ENCODE measurements at places on chromosomes 6 and 20.

GRCh38 chr6:2158596-2159271 is 86.7 kb downstream of the GMDS start:
- DNase-seq: no peak

GRCh38 chr20:54323227-54323734 is 115.4 kb downstream of the PFDN4 start:
- DNase-seq: no peak

- DNase-seq: no peak
Observed at GRCh38 chr6:157569543-157569942, 188.6 kb downstream of the ZDHHC14 start.

GRCh38 chr20:63128956-63129355 is 87.0 kb downstream of the YTHDF1 start:
- no peak for DNase-seq

DNA sequence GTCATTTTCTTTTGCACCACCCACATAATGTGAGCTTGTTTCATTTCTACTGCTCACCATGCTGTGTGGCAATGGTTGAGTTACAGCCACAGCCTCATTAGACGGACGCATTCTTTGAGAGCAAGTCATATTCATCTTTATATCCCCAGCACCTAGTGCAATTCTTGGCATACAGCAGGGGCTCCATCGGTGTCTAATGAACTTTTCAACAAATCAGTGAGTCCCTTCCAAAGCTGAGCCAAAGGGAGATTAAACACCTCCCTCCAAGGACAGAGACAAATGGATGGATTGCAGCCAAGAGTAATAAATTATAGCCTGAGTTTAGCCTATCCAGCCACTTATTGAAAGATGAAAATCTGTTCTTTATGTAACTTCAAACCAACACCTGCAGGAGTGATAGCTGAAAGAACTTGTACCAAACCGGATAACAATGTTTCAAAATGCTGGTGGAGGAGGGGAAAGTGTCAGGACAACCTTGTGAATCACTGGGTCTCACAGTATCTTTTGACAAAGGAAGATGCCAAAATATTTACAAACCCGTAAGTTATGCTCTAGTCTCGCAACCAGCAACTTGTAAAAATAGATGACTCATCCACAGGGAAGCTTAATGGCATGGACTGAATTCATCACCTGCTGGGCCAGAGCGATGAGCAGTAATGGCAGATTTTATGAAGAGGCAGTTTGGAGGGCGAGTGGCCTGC is 139.0 kb downstream of the PXDC1 start:
- DNase-seq: no peak

DNA sequence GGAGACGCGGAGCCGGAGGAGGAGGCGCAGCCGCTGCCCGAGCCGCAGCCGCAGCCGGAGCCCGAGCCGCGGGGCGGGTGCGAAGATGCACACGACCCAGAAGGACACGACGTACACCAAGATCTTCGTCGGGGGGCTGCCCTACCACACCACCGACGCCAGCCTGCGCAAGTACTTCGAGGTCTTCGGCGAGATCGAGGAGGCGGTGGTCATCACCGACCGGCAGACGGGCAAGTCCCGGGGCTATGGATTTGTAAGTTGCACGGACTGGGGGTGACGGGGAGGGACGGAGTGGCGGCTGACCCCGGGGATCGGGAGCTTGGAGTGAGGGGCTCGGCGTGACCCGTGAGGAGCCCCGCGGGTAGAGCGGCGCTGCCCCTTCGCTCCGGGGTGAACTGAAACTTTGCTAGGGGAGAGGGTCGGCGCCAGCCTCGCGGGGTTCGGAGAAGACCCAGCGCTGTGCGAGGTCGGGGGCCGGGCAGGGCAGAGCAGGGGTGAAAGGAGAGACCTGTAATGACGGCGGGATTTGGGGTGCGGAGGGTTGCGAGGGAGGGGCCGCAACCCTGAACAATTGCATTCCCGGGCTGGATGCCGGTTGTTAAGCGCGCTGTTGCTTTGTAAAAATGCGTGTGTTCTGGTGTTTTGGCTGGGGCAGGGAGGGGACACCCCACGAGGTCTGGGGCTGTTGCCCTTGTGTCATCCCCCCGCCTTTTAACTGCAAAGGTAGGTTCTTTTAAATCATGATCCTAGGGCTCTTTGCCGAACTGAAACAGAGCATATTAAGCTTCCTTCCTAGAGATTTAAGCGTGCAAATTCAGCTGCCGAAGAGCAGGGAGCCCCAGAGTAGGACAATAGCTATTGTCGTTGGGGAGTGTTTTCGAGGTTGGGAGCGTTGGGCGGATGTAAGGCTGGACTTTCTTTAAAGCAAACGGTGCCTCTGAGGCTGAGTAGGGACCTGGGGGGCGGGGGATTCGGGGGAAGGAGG is 628 bp downstream of the RBM24 start:
- DNase-seq: peak; percentile 35

DNA sequence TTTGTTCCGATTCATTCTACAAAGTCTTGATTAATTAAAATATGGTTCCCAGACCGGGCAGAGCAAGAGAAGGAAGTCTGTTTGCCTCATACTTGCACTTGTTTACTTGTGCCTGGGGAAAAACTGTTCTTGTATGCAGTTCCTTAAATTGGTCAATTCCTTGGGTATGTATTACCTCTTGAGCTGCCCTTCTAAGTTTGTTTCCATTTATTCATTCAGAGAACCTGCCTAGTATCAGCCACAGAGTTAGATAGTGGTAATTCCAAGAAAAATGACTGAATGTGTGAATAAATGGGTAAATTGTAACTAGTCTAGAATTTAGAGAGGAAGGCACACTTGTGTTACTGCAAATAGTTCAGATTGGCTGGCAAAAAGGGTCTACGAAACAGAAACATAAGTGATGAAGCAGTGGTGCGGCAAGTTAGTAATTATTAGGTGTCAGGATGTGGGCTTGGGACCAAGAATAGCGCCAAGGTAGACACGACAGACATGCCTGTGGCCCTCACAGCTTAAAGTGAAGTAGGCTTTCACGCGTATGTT is 525 bp upstream of the MAK start:
- no peak for DNase-seq

GRCh38 chr20:23612396-23612795 is 6.7 kb upstream of the CST9 start:
- DNase-seq: no peak

DNA sequence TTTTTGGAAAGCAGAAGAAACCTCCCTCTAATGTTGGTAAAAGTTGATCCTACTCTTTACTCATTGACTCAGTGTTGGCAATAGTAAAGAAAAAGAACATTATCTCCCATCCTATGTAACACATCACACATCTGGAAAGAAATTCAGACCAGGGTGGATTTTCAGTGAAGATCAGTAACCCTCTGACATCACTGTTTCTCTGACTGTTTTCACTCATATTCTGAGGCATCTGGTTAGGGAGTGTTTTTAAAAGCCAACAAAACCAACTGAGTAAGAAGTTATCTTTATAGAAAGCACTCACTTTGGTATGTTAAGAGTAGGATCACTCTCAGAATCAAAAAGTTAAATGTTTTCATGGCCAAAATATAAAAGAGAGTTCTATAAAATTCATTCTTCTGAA is 143.6 kb downstream of the DST start:
- no peak for DNase-seq

- DNase-seq: peak; percentile 91
Observed at GRCh38 chr6:42782689-42783176, 881 bp downstream of the BICRAL start.

GRCh38 chr20:9112541-9113515 is 43.9 kb downstream of the PLCB4 start:
- DNase-seq: no peak

- DNase-seq: peak; percentile 74
Observed at GRCh38 chr20:32626859-32627636, 41.9 kb upstream of the NOL4L start.

- DNase-seq: no peak
Observed at GRCh38 chr20:52012079-52012478, 179.5 kb downstream of the ZFP64 start.

DNA sequence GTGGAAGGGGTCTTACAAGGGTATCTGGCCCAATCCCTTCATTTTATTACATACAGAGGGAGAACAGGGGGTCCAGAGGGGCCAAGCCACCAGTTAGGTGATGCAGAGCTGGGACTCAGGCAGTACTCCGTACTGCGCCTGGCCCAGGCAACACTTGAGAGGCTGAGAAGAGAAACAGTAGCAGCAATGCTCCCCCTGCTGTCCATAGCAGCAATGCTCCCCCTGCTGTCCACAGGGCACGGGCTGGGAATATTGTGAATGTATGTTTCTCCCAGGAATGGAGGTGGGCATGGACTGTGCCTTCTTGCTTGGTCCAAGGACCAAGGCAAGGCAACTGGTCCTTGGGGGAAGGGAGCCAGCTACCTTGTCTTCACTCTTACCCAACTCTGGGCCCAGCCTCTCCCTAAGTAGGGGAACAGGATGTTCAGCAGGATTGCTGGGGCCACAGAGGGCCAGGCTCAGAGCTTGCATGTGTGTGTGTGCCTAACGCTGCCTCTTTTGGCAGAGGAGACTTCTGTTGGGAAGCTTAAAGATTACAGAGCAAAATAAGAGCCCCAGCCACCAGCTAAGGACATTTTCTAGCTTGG is 14.8 kb upstream of the FAM83C start:
- DNase-seq: no peak

DNA sequence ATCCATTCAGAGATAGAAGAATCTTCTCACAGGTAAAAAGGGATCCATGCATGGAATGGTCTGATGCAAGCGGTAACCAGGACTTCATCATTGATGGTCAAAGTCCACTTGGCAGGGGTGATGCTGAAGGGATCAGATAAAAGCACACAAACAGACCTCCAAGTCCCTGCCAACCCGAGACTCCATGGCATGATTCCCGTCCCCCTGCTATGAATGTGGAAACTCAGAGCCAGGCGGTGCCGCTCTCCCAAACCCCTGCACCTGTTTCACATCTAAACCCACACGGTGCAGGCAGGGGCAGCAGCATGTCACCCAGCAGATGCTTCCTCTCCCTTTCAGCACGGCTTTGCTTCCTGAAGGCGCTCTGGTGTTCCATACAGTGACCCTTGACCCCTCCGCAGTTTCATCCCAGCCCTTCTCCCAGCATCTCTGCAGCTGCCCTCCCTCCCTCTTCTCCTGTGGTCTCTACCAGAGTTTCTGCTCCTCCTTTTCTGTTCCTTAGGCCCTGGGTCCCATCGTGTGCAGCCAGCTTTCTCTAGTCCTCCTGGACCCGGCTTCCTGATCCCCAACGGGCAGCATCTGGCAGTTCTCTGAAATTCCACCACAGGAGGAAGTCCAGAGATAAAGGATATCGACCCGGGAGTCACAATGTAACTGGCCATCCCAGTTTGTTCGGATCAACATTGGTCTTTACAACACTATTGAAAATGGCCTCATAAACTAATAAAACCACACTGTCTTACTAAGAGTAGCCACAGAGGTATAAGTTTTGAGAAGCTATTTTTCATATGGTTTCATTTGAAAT is 235.0 kb downstream of the TTLL2 start:
- DNase-seq: peak; percentile 62

GRCh38 chr20:50246367-50247195 is 56.0 kb downstream of the CEBPB start:
- no peak for DNase-seq

GRCh38 chr6:147173140-147173539 is 31.1 kb upstream of the STXBP5 start:
- DNase-seq: no peak

- DNase-seq: no peak
Observed at GRCh38 chr6:96876886-96877545, 20.7 kb downstream of the NDUFAF4 start.

- no peak for DNase-seq
Observed at GRCh38 chr6:5159162-5159561, 74.0 kb downstream of the PPP1R3G start.

DNA sequence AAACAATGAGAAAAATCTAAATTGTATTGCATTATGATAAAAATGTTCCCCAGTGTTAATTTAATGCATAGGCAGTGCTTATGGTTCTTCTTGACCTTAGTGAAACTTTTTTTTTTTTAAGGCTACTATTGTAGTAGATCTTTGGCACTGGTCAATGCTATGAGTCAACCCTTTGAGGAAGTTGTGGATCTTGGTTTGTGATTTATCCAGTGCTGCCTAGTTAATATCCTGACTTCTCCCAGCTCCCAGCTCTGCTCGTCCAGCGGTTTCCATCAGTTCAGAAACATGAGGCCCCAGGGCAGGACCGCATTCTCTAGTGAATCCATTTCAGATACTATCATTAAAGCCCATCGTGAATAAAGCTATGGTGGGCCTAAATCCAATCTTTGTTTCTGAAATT is 364.5 kb upstream of the JARID2 start:
- DNase-seq: no peak

DNA sequence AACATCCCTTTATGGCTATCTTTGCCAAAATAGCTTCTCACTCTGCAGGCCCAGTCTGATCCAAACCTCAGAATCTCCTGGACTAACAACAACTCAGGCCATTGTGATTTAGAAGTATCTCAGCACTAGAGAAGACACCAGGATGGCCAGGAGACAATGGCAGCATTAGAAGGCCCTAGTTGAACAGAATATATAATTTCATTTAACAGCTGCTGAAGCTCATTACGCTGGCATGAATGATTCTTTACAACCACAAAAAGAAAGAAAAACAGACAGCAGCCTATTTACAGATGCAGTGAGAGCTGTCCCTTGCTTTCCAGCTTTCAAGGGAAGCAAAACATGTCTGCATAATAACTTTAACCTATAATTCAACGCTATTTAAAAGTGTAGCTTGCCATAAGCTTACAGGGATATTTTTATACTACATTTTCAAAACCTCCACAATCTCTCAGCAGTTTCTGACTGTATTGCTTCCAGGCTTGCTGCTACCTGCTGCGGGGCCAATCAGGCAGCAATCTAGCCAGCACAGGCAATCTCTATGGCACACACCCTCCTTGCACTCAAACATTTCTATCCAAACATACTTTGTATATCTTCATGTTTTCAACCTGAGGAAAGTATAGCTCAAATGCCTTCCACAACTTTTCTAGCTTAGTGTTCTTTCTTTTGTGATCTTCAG is 107.3 kb downstream of the OGFRL1 start:
- DNase-seq: no peak

- peak; percentile 62 for DNase-seq
Observed at GRCh38 chr6:15897063-15897876, 231.6 kb upstream of the MYLIP start.

- no peak for DNase-seq
Observed at GRCh38 chr6:143513410-143513809, 1.9 kb upstream of the FUCA2 start.

GRCh38 chr6:71531841-71532240 is 243.2 kb downstream of the OGFRL1 start:
- DNase-seq: no peak

DNA sequence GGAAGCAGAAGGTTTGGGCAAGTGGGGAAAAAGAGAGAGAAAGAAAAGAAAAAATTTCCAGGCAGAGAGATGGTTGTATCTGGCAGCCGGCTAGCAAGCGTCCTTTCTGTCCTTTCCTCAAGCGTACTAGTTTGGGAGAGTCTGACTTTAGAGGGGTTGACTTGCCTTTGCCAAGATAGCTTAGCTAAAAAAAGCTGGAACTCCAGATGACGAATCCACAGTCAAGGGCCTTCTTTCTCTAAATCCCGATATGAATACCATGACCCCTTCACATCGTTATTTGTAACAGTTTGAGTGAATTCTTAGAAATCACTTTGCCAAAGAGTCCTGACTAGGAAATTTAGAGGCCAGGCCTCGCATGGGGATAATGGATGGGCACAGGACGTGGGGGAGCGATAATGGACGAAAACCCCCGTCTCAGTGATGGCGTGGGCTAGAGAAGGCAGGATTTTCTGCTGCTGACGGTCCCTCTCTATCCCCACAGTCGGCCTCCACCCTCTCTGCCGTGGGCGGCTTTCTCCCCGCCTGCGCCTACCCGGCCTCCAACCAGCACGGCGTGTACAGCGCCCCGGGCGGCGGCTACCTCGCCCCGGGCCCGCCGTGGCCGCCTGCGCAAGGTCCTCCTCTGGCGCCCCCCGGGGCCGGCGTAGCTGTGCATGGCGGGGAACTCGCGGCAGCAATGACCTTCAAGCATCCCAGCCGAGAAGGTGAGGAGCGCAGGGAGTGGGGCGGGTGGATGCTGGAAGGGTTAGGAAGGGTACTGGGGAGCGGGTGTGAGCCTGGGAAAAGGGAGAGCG is 3.5 kb downstream of the PAX1 start:
- DNase-seq: no peak
